ENCODE measurements at places on chromosomes 13 and 19. TPM values are rescaled to one million over a fixed set of nuclear protein-coding genes. Genes with fewer than 3 reads are reported as not detected.

- DNase-seq = peak; percentile 35
Observed at GRCh38 chr19:35015270-35015953, 14.9 kb upstream of the SCN1B start.

- DNase-seq = peak; percentile 97
Observed at GRCh38 chr13:36999054-36999714, at the start of gene ALG5. Gene ALG5, minus strand, starts transcription at chr13:36999340. Its CDS starts 40 bp downstream, at chr13:36999300.

DNA sequence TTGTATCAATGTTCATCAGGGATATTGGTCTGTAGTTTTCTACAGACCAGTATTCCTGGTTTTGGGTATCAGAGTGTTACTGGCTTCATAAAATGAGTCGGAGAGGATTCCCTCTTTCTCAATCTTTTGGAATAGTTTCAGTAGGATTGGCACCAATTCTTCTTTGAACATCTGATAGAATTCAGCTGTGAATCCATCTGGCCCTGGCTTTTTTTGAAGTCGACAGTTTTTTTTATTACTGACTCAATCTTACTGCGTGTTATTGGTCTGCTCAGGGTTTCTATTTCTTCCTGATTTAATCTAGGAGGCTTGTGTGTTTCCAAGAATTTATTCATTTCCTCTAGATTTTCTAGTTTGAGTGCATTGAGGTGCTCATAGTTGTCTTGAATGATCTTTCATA lies 11.4 kb downstream of the TEX26 start:
- no peak for DNase-seq

DNA sequence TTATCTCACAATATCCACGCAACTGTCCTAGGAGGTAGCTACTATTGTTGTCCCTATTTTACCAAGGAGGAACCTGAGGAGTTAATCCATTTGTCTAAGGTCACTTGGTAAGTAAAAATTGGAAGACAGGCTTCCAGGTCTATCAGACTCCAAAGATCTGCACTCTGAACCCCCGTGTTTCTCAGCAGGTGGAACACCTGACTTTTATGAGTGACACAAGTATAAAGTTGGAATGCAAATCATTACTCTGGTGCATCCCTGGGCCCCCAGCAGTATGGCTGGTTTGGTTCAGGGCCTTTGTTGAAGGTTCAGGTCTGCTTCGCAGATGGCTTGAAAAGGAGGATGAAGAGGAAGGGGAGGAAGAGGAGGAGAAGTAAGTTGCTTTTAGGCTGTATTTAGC lies 46.0 kb downstream of the RGCC start:
- no peak for DNase-seq

GRCh38 chr13:99979453-99980200 lies 2.0 kb upstream of the ZIC2 start:
- peak; percentile 29 for DNase-seq

- peak; percentile 62 for DNase-seq
Observed at GRCh38 chr19:51480590-51480989, 2.3 kb downstream of the CEACAM18 start.

- DNase-seq = peak; percentile 64
Observed at GRCh38 chr19:45123440-45123850, 30.5 kb downstream of the PPP1R37 start.

- DNase-seq = no peak
Observed at GRCh38 chr13:60318186-60318585, 78.8 kb upstream of the TDRD3 start.

The LILRB1 gene
- 3.0 TPM for total RNA-seq

The ADGRE3 gene
- not detected for total RNA-seq

The PABPC3 gene
- total RNA-seq = not detected

The ZNF549 gene
- 2.3 TPM for total RNA-seq

The ATP4A gene
- total RNA-seq = 890 TPM

Data from stomach (tissue), 19 donors.